Chondrocyte (in vitro differentiated cells): ENCODE measurements at places on chromosomes 7 and 10. TPM values are rescaled to one million over a fixed set of nuclear protein-coding genes. Genes with fewer than 3 reads are reported as not detected.

GRCh38 chr10:74925708-74926107, 99.3 kb downstream of the KAT6B start:
- peaks cover 60% of the 10 kb centered on the region for H3K4me1 ChIP-seq
- no peak overlapping the region for H3K4me3 ChIP-seq
- no peaks in the 10 kb centered on the region for H3K27me3 ChIP-seq
- H3K36me3 ChIP-seq, result no peaks in the 10 kb centered on the region
- DNase-seq, result no peak

Gene C10orf105
- total RNA-seq, result not detected in 3 replicates

Gene LAMB1
- total RNA-seq, result 405 to 481 TPM (median 466 TPM) in 3 replicates

Gene WDFY4
- total RNA-seq, result not detected in 3 replicates
